ENCODE measurements at places on chromosomes 5 and 9. TPM values are rescaled to one million over a fixed set of nuclear protein-coding genes. Genes with fewer than 3 reads are reported as not detected.
A peak's percentile ranks its signal among the peaks of the same experiment; 100 is the strongest.

DNA sequence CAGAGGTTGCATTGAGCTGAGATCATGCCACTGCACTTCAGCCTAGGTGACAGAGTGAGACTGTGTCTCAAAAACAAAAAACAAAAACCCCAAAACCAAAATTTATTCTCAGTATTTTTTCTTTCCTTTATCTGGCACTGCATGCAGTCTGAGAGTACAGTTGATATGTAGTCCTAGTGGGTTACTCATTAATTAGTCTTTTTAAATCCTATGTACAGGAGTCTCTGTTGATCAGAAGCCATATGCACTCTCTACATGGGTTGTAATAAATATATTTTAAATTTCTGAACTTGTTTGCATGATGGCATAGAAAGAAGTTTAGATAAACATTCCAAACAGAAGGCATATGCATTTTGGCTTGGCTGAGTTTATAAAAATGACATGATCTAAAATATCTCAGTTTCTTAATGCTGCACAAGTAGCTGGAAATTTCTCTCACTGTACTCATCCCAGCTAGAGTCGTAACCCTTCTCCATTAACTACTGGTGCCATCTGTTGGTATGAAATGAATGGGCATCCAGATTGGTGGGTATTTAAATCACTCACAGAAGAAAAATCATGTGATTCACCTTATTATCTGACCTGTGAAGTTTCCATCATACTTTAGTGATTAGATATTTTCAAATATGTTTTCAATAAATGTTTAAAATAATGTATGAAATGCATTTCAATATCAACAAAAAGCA is 284.8 kb downstream of the CTNND2 start:
- H3K4me1 ChIP-seq, result peaks cover 12% of the 10 kb centered on the region
- H3K4me3 ChIP-seq, result no peak overlapping the region
- no peak overlapping the region for H3K27ac ChIP-seq
- peak; percentile 49 for DNase-seq
- peaks cover 23% of the 10 kb centered on the region for H3K27me3 ChIP-seq
- H3K36me3 ChIP-seq, result no peaks in the 10 kb centered on the region

- peaks cover 4% of the 10 kb centered on the region for H3K36me3 ChIP-seq
- H3K4me1 ChIP-seq, result no peaks in the 10 kb centered on the region
Observed at GRCh38 chr9:27963836-27964235, 390.6 kb upstream of the C9orf72 start.

GRCh38 chr9:127862075-127863011 is 7.9 kb upstream of the ENG start:
- no peaks in the 10 kb centered on the region for H3K4me1 ChIP-seq
- no peaks in the 10 kb centered on the region for H3K27me3 ChIP-seq
- H3K27ac ChIP-seq, result no peak overlapping the region
- H3K4me3 ChIP-seq, result no peak overlapping the region

DNA sequence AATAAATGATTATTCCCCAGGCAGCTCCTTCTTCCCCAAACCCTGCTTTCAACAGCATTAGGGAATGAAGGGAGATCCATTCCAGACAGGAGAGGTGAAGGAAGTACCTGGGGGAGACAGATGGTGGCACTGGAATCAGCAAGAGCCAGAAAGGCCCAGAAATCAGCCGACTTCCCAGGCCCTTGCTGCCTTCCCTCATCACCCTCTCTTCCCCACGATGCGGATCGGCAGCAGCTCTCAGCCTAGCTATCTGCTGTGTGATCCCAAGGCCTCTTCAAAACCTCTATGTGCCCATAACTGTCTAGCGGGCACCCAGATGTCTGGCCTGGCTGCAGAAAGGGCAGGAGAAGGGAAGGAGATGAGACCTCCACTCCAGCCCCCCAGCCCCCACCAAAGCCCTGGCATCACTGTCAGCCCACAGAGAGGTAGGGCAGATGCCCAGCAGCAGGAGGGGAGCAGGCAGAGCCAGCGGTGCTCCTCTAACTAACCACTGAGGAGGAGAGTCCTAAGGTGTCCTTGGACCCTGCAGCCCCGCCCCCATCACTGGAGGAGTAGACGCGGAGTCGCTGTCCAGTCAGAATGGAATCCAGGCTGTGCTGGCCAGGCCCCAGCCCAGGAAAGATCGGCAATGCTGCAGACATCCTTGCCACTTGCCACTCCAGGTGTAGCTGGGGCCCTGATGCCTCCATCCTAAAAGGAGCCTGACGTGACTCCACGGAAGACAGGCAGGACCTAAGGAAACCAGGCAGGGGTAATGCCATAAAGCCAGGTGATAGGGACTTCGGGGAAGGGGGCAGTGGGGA is 12.7 kb downstream of the CNTFR start:
- no peak overlapping the region for H3K27ac ChIP-seq
- H3K4me1 ChIP-seq, result no peaks in the 10 kb centered on the region
- no peak overlapping the region for H3K4me3 ChIP-seq

DNA sequence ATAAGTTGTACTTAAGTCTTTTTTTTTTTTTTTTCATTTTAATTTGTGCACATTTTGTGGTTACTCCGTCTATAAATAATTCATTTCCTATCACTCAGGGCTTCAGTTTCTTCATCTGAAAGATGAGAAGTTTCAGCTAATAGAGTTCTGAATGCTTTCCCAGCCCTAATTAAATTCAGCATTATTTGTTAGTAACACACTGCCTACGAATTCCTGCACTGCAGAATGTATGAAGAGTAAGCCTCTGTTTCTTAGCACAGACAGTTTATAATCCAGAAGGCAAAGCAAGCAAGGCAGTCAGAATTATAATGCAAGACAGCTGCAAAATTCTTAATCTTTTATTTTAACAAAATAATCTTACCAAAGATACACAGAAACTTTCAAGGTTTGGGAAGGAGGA is 138.0 kb upstream of the GHR start:
- no peak overlapping the region for H3K27ac ChIP-seq
- no peaks in the 10 kb centered on the region for H3K4me1 ChIP-seq
- H3K36me3 ChIP-seq, result no peaks in the 10 kb centered on the region
- no peaks in the 10 kb centered on the region for H3K27me3 ChIP-seq

DNA sequence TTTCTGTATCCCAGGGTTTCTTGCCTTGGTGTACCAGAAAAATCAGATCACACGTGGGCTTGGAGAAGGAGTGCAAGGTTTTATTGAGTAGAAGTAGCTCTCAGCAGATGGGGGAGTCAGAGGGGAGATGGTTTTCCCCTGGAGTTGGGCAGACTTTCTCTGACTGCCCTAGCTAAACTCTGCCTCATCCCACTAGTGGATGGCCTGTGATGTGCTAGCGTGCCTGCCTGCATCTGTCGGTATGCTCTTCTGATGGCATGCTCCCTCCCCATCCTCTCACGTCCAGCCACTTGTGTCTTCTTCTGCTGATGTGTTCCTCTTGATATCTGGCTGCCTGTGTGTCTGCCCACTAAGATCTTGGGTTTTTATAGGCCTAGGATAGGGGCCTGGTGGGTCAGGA is 616.1 kb upstream of the RGMB start:
- H3K36me3 ChIP-seq, result no peaks in the 10 kb centered on the region
- DNase-seq, result no peak
- H3K4me3 ChIP-seq, result no peak overlapping the region
- H3K27ac ChIP-seq, result no peak overlapping the region
- no peaks in the 10 kb centered on the region for H3K27me3 ChIP-seq
- no peaks in the 10 kb centered on the region for H3K4me1 ChIP-seq

GRCh38 chr5:1460054-1460682 is 14.9 kb upstream of the SLC6A3 start:
- H3K27ac ChIP-seq, result no peak overlapping the region
- no peaks in the 10 kb centered on the region for H3K4me1 ChIP-seq
- no peaks in the 10 kb centered on the region for H3K27me3 ChIP-seq
- DNase-seq, result no peak

Gene PCDHGA12
- total RNA-seq, result 0.79 TPM

Gene BTNL9
- not detected for total RNA-seq

DNA sequence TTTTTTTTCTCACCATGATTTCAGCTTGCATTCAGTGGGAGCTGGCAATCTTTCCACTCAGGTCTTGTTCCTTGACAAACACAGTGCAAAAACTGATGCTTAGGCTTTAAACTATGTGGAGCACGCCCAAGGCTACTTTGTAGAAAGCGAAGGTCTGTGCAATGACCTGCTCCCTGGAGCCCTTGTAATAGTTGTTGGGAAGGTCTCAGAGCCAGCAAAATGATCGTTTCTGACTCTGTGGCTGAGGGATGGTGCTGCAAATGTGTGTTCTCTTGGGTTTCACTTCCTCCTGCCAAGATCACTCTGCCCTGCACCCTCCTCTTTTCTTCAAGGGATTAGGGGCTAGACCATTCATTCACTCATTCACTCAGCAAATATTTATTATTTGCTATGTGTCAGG is 249.7 kb upstream of the MAP3K1 start:
- no peak for DNase-seq
- peaks cover 7% of the 10 kb centered on the region for H3K4me1 ChIP-seq
- H3K27me3 ChIP-seq, result no peaks in the 10 kb centered on the region
- H3K4me3 ChIP-seq, result no peak overlapping the region

Gene SIT1
- total RNA-seq, result not detected

GRCh38 chr5:107274571-107274970 is 396.2 kb downstream of the EFNA5 start:
- no peak overlapping the region for H3K27ac ChIP-seq
- H3K4me3 ChIP-seq, result no peak overlapping the region
- peaks cover 7% of the 10 kb centered on the region for H3K4me1 ChIP-seq
- no peak for DNase-seq

DNA sequence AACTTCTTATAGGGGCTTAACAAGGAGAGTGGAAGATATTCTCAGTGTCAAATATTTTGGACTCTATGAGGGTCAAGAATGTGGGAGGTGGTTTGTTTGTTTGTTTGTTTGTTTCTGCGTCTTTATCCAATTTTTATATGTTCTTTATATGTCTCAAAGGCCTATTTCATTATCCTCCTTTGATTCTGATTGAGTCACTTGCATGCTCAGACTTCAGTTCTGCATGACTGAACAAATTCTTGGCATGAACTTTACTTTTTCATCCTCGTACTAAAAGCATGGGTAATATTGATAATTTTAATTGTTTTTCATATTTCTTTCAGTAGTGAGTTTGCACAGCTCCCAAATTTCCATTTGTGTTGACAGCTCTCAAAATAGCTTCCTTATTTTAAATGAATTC is 19.2 kb upstream of the ERBIN start:
- no peak overlapping the region for H3K4me3 ChIP-seq
- no peaks in the 10 kb centered on the region for H3K27me3 ChIP-seq
- no peaks in the 10 kb centered on the region for H3K36me3 ChIP-seq
- peak; percentile 55 for DNase-seq

- peaks cover 32% of the 10 kb centered on the region for H3K4me1 ChIP-seq
- H3K36me3 ChIP-seq, result peaks cover 36% of the 10 kb centered on the region
- no peaks in the 10 kb centered on the region for H3K27me3 ChIP-seq
- H3K27ac ChIP-seq, result no peak overlapping the region
- no peak for DNase-seq
- no peak overlapping the region for H3K4me3 ChIP-seq
Observed at GRCh38 chr5:151255621-151256286, 2.8 kb downstream of the GM2A start.

DNA sequence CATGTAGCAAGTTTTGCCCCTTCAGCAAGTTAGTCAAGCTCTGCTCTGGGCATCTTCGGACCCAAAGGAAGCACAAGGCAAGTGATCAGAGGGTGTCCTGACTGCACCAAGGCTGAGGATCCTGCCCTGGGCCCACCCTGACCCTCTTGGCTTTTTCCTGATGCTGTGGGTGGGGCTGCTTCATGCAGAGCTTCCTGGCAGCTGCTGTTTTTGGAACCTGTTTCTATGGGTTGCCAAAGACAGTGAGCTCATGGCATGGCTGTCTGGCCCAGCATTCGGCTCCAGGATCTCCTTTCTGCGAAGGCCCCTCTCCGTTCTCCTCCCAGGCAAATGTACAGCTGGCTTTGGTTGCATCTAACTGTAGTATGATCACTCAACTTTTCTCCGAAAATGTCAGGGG is 497.9 kb downstream of the ARHGEF28 start:
- H3K27me3 ChIP-seq, result no peaks in the 10 kb centered on the region
- no peaks in the 10 kb centered on the region for H3K36me3 ChIP-seq
- H3K4me3 ChIP-seq, result no peak overlapping the region
- no peak for DNase-seq
- peaks cover 7% of the 10 kb centered on the region for H3K4me1 ChIP-seq

- no peaks in the 10 kb centered on the region for H3K36me3 ChIP-seq
- H3K4me1 ChIP-seq, result no peaks in the 10 kb centered on the region
- no peaks in the 10 kb centered on the region for H3K27me3 ChIP-seq
- H3K4me3 ChIP-seq, result no peak overlapping the region
- no peak for DNase-seq
Observed at GRCh38 chr5:168263121-168263520, 28.3 kb upstream of the WWC1 start.

GRCh38 chr5:145948921-145949320 is 12.5 kb downstream of the SH3RF2 start:
- H3K27ac ChIP-seq, result no peak overlapping the region
- no peak overlapping the region for H3K4me3 ChIP-seq
- H3K36me3 ChIP-seq, result peaks cover 10% of the 10 kb centered on the region
- H3K27me3 ChIP-seq, result no peaks in the 10 kb centered on the region
- no peak for DNase-seq

- H3K36me3 ChIP-seq, result no peaks in the 10 kb centered on the region
- peaks cover 12% of the 10 kb centered on the region for H3K4me1 ChIP-seq
- H3K27me3 ChIP-seq, result no peaks in the 10 kb centered on the region
- H3K4me3 ChIP-seq, result no peak overlapping the region
- DNase-seq, result no peak
Observed at GRCh38 chr9:79687131-79687447, 115.3 kb downstream of the TLE4 start.

GRCh38 chr5:158898185-158899177 is 201.2 kb downstream of the EBF1 start:
- no peaks in the 10 kb centered on the region for H3K27me3 ChIP-seq
- no peak overlapping the region for H3K27ac ChIP-seq
- no peak overlapping the region for H3K4me3 ChIP-seq
- peaks cover 9% of the 10 kb centered on the region for H3K4me1 ChIP-seq
- DNase-seq, result no peak

Gene ISOC1
- total RNA-seq, result 11.2 TPM

- H3K27me3 ChIP-seq, result peaks cover 25% of the 10 kb centered on the region
- DNase-seq, result peak; percentile 54
- no peak overlapping the region for H3K27ac ChIP-seq
- H3K4me3 ChIP-seq, result no peak overlapping the region
Observed at GRCh38 chr5:98570010-98570409, 203.5 kb upstream of the RGMB start.

GRCh38 chr5:178231539-178232123 is 971 bp downstream of the PHYKPL start:
- DNase-seq, result no peak
- no peaks in the 10 kb centered on the region for H3K27me3 ChIP-seq
- H3K27ac ChIP-seq, result peak overlapping the region; percentile 84
- H3K4me1 ChIP-seq, result peaks cover 53% of the 10 kb centered on the region
- H3K36me3 ChIP-seq, result peaks cover 50% of the 10 kb centered on the region

Gene LHFPL2
- 93.3 TPM for total RNA-seq
